ENCODE measurements at places on chromosomes 13 and 19.

GRCh38 chr13:27481766-27482165 lies 31.4 kb upstream of the MTIF3 start:
- DNase-seq = peak; percentile 86

DNA sequence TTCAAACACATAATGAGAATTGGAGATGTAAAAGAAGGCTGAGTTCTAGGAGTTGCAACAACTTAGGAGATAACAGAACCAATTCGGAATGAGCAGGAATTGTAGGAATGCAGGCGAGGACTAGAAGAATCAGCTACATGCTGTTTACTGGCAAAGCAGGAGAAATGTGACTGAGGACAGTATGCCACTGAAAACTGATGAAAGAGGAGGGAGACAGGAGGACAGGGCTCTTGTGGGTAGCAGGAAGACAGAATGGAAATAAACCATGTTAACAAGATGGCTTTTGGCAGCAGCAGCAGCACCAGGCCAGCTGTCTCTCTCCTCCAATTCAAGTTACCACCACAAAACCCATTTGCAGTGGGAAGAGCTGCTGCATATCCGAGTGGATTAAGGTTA lies 91.0 kb upstream of the SLC15A1 start:
- DNase-seq = no peak

- peak; percentile 31 for DNase-seq
These were observed 329.3 kb downstream of the FGF9 start for GRCh38 chr13:22000191-22000590.

- no peak for DNase-seq
These were observed 424.9 kb downstream of the PCDH17 start for GRCh38 chr13:58056426-58056825.

DNA sequence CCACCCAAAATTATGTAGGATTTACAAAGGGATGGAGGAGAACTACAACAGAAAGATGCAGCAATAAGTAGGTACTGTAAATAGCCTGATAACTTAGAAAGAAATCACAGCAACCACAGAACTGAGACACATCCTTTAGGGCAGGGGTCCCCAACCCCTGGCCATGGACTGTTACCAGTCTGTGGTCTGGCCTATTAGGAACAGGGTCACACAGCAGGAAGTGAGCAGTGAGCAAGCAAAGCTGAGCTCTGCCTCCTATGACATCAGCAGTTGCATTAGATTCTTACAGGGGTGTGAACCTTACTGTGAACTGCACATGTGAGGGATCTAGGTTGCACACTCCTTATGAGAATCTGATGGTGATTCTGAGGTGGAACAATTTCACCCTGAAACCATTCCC lies 997.6 kb downstream of the DIAPH3 start:
- no peak for DNase-seq

DNA sequence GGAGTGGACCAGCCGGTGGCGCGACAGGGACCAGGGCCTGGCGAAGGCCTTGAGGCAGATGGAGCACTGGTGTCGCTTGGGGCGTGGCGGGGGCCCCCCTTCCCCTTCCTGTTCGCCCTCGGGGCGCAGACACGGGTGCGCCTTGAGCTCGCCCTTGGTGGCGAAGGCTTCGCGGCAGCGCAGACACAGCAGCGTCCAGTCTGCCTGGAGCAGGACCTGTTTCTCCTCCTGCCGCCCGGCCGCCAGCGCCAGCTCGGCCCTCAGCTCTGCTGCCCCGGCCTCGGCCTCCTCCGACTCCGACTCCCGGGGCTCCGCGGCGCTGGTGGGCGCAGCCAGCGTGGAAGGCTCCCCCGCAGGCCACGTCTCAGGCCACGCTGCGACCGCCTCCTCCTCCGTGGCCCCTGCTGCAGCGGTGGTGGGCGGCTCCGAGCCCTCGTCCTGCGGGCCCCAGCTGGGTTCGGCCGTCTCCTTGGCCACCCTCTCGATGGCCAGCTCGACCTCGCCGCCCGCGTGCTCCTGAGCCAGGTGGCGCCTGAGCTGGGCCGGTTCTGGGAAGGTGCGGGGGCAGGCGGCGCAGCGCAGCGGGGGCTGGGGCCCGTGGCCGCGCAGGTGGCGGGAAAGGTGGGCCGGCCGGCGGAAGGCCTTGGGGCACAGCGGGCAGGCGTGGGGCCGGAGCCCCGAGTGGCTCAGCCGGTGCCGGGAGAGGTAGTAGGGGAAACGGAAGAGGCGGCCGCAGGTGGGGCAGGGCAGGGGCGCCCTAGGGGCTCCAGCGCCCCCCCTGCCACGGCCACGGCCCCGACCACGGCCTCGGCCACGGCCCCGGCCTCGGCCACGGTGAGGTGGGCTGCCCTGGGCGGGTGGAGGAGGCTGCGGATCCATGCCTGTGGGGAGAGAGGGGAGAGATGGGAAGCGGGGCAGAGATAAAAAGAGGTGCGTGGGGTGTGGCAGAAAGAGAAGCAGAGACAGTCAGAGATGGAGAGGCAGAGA lies 1.6 kb downstream of the ZNF579 start:
- no peak for DNase-seq

- no peak for DNase-seq
These were observed 49.9 kb downstream of the EDNRB start for GRCh38 chr13:77868717-77869116.

- no peak for DNase-seq
These were observed 52.5 kb downstream of the SLITRK1 start for GRCh38 chr13:83829810-83830209.

DNA sequence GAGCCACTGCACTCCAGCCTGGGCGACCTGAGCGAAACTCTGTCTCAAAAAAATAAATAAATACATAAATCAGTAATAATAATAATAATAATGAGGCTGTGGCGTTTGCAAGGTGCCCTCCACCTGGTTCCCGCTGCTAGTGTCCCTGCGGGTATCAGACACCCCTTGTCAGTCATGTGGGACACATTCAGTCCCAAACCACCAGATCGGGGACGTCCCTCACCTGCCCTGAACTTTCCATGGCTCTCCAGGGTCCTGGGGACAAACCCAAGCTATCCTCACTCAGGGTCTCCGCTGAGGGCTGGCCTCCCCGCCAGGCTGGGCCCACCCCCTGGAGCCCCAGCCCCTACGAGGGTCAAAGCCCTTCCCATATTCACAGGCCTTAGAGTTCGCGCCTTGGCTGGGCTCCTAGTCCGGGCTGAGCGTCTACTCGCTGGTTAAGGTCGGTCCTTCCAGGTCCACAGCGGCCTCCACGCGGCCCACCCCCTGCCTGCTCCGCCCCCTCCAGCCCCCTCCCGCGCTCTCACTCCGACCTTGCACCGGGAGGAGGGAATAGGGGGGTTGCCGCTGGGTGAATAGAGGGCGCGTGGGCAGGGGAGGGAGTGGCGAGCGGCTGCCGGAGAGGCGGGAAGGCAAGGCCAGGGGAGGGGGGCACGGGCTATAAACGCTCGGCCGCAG lies 349 bp upstream of the KISS1R start:
- no peak for DNase-seq

DNA sequence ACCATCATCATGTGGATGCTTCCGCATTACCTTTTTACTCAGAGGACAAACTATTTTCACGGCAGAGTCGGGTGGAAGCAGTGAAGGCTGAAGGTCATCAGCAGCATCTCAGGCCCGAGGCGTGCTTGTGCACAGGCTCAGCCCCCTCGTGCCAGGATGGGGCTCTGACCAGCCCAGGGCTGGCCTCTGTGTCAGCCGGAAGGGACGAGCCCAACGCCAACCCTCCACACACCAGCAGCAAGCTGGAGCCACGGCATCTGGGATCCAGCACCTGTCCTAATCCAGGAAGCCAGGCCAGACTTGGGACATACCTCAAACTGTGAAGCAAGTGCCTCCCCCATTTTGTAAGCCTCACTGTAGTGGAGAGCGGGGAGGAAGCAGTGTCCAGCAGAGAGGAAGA lies 11.1 kb downstream of the MICOS13 start:
- no peak for DNase-seq

DNA sequence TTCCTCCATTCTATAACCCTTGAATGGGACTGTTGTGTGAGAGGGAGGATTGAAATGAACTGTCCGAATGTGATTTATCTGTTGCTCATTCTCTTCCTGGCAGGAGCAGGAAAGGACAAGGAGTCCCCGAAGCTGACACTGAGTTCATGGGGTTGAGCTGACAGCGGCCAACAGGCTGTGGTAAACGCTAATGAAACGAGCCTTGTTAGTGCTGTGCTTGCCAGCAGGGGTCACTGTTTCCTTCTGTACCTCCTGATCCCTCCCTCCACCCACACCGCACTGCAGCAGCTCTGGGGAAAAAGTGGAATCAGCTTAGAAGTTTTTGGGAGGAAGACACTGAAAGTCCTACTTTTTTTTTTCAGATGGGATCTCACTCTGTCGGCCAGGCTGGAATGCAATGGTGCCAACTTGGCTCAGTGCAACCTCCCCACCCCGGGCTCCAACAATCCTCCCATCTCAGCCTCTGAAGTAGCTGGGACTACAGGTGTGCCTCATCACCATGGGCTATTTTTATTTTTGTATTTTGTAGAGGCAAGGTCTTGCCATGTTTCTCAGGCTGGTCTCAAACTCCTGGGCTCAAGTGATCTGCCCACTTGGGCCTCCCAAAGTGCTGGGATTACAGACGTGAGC lies 6.7 kb upstream of the ZNF761 start:
- peak; percentile 76 for DNase-seq

DNA sequence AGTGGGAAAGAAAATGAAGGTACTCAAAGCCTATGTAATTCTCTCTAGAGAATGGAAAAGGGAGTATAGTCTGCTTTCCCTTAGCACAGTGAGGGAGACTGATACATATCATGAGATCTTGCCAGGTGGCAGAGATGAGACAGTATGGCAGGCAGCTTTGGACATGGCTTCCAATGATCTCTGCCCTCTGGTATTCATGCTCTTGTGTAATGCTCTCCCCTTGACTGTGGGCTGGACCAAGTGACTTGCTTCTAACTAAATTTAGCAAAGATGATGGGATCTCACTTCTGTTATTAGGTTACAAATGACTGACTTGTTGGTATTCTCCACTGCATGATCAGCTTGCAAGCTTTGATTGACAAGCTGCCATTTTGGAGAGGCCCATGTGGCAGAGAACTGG lies 10.2 kb downstream of the ZNF132 start:
- no peak for DNase-seq

DNA sequence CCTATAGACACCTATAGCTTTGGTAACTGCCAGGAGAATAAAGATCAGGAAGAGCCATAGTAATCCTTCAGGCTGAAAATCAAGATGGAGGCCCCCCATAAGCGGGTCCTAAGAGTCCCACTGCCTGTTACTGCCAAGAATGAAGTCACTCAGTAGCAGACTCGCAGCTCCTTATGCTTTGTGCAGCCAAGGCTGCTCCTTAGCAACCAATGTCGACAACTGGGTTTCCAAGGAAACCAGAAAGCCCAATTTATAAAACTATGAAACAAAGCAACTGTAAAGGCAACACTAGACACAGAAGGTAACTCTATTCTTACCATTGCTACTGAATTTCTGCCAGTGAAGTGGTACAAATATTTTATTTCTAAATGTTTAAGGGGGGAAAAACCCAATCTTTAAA lies 56.5 kb downstream of the DCLK1 start:
- no peak for DNase-seq

DNA sequence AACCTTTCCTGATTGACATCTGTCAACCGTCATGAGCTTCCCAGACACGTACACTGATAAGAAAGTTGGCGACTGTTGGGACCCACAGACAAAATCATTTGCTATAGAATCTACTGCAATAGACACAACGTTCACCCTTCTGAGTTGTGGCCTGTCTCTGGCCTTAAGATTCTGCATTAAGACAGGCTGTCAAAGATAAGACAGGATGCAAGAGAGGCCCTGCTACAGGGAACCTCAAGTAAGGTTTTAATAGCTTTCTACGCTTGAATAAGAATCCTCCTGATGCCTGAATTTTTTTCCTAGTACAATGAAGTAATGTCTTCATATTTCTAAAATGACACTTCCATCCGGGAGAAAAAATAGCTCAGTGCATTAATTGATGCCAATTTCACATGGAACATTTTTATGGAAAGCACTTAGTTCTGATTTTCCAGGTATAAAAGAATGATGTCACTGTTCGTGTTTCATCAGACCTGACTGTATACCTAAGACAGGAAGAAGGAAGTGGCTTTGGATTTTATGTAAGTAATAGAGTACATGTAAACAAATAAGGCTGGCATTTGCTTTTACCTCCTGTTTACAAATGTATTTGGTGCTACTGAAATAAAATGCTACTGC lies 275.2 kb upstream of the GPC6 start:
- DNase-seq = no peak

GRCh38 chr19:35115177-35115951 lies at the start of gene FXYD3:
Gene FXYD3 (plus strand): TSS chr19:35115823. CDS start chr19:35119377, 3,554 bp downstream.
- DNase-seq = no peak

DNA sequence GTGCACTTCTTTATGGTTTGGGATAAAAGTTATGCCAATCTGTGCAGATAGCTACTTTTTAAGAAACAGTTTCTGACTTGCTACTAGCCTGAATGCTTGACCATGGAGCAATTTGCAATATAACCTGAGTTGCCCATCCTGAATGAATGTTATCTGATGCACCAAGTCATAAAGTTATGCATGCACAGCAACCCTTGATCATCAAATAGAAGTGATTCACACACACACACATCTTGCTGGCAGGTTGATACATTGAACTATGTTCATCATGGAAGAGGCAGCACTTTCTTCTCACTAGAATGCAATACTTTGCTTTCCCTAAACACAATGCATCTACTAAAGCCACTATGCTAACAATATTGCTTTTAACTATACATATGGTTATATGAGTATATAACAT lies 311.5 kb downstream of the RFC3 start:
- DNase-seq = no peak

GRCh38 chr19:311813-312261 lies 20.6 kb upstream of the PLPP2 start:
- DNase-seq = no peak

- DNase-seq = no peak
These were observed 20.3 kb downstream of the ALOX5AP start for GRCh38 chr13:30755678-30756077.

DNA sequence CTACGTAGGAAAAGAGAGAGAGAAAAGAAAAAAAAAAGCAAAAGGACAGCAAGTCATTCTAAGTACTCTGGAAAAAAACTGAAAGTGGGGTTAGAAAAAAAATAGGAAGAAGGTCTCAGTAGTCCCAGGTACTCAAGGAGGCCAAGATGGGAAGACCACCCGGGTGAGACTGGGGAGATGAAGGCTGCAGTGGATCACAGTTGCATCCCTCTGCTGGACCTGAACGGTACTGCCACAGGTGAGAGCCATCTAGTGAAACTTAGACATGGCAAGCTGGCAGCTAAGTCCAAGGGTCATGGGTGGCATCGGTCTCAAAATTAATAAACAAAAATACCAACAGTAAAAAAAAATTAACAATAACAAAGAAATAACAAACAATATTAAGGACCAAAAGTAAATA lies 41.0 kb upstream of the ZNF91 start:
- DNase-seq = no peak

GRCh38 chr19:15297416-15298224 lies 34.7 kb downstream of the BRD4 start:
- DNase-seq = no peak

DNA sequence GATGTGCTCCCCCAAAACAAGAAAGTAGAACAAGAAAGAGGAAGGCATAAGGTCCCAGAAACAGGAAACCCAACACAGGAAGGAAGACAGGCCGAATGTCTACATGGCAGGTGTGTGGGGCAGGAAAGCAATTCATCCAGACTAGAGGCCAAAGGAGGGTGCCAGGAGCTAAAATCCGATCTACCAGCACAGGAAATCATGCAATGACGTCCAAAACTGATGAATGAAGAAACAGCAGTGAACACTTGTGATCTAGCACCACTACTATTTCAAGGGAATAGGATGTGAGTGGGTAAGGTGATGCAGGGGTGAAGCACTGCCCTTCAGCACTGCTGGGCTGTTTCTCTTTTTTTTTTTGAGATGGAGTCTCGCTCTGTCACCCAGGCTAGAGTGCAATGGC lies 59.1 kb downstream of the DOCK9 start:
- DNase-seq = no peak

Measured in left lung (tissue), 14 donors.